ENCODE measurements at places on chromosomes 1 and 21.

GRCh38 chr21:30986965-30987364, 51.3 kb downstream of the KRTAP19-8 start:
- DNase-seq = no peak

DNA sequence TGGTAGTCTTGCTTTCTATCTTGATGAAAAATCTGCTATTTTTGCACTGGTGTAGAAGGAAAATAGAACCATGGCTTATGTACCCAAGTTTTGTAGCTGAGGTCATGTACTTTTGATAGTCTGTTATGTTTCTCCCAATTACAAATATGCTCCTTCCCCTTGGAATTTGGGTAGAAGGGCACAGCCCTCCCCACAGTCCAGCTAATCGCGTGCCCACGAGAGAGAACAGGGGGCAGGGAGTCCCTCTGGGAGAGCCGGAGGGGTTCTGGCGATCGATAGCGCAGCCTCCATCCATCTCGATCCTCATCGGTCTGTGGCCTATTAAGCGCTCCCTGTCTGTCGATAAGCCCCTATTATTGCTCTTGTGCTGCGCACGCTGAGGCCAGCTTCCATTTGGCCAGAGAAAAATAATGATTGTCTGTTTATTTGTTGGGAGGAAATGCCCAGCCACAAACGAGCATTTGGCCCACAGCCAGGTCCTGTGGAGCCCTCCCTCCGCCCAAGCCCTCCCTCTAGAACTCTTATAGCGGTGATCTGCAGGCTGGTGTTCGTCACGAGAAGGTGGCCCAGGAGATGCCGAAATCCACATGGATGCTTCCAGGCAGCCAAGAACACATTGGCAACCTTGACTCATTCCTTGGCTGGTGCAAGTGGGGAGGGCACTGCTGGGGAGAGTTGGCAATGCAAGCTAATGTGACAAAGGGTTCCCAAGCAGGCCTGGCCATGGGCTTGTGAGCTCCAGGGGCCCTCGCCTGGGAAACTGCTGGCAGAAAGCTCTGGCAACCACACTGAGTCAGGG, 134.7 kb upstream of the TNR start:
- no peak for DNase-seq

DNA sequence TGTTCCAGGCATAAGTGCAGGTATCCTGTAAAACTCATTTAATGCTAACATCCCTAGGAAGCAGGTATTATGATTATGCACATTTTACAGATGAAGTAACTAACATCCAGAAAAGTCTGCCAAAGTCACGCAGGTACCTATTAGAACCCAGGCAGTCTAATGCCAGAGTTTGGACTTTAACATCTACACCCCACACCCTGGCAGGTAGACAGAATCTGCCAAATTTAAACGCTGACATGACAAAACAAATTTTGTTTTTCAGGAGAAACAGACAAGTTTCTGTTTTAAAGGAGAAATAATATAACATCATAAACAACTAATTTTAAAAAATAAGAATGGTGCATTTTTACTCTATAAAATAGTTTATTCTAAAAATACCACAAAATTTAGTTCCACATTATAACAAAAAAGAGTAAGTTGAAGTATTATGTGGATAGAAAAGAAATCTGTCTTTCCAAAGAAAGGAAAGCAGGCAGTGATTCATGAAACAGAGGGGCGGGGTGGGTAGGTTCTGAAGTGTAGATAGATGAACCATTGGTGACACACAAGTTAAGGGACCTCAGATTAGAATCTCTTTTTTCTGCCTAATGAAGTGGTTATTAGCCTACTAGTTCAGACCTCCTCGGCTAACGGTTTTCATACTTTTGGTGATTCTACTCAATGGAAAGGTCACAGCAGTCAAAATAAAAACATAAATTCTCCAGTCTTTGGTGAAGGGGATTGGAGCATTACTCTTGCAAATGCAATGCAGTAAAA, 1.7 kb downstream of the ASPM start:
- DNase-seq = no peak

DNA sequence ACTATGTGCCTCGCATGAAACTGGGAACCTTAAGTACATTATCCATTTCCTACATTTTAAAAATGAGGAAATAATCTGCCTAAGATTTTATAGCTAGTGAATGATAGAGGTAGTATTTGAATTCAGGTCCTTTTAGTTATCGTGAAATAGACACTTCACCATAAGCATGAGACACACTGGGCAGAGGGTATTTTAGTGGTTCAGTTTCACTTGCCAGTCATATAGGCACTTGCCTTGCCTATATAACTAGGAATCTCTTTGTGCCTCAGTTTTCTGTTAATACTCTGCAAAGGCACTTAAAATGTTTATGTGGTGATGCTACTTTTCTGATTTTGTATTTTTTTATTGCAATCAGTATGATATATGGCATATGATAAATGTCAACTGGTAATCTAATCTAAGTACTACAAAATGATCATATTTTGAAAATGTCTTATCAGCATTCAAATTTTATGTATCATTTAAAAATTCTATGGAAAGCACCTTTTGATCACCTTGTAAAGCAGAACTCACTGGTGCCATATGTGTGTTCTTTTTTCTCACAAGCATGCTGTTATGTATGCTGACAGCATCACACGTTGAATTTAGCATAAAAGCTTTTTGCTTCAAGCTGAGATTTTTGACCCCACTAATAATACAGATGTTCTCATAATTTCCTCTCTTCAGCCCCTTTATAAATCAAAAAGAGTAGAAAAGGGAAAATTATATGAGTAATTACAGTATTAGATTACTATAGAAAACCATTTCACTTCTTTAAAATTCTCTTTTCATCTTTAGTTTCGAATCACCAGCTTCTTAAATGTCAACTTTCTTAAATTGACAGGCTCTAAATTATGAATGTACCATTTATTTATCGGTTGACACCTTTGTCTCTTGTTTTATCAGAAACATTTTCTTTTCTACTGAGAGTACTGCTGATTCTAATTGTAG, 52.6 kb downstream of the RPS6KC1 start:
- no peak for DNase-seq

DNA sequence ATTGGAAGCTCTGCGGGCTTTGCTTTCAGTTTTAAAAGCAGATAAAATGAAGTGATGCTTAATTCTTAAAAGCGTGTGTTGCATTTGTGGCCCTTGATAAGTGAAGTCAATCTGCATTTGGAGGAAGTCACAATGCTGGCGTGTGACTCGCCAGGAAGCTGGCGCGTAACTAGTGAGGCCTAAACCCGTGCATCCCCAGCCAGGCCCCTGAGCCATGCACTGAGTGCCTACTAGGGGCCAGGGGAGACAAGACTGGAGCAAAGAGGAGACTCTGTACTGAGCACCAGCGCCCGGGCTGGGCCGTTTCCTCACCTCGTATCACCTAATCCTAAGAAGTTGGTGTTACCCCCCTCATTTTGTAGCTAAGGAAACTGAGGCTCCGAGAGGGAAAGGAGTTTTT, 4.6 kb upstream of the DDOST start:
- DNase-seq = no peak

DNA sequence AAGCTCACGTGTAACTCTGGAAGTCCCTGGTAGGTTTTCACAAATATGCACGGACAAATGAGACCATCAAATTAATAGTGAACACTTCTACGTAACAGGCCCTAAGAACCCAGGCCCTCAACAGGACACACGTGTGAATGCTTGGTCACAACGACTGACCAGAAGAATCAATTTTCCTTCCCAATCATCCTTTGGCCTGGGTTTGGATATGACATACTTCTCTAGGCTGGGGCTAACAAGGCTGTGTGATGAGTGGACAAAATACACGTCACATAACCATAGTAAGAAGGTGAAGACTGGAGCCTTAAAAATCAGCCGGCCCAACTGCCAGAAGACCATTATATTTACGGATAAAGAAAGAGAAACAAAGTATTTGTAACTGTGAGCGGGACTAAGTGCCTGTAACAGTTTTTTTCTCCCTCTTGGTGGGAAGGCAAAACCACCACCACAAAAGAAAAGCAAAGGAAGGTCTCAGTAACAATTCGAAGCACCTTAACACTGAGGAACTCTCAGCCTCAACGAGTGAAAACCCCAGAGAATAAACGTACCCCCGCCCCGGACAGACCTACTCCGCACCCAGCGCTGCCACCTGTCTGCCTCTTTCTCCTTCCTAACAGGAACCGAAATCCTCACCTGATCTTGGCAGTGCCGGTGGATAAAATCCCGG, 450 bp downstream of the SDE2 start:
- no peak for DNase-seq

DNA sequence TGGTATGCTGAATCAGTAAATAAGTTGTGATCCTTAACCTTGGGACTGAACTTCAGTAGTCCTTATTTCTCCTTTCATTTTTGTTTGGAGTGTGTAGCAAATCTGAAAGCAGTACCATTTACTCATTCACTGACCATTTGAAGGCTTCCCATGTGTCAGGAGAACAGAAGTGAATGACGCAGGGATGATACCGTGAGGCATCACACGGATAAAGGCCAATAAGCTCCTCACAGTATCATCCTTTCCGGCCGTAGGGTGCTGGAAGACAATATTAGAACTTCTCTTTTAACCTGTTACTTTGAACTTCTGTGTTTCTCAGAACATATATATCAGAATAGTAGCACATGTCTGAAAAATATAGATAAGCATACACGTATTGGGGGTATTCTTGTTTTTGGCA, 21.3 kb downstream of the BACH1 start:
- DNase-seq = no peak

DNA sequence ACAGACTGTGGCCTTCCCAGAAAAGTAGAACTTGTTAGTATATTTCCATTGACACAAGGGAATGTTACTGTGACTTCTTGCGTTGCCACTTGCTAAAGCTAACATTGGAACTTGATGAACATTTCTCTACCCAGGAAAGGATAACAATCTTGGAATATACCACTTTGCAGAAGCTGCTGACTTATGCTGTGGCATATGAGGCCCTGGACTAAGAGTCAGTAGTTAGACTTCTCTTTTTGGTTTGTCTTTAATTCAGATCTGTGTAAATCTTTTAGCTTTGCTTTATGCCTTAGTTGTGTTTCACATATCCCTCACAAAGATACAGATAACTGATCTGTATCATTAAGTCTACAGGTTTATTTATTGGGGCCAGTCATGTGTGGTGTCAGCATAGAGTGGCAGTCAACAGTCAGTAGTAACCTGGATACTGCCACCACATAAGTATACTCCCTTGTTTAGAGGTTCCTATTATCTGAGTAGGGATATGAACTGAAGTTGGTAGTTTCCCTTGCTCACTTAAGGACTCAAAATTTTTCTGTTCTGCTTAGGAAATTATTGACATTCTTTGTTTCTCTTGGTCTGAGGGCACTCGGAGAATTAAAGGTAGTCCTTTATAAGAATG, 14.7 kb downstream of the RNF2 start:
- no peak for DNase-seq

DNA sequence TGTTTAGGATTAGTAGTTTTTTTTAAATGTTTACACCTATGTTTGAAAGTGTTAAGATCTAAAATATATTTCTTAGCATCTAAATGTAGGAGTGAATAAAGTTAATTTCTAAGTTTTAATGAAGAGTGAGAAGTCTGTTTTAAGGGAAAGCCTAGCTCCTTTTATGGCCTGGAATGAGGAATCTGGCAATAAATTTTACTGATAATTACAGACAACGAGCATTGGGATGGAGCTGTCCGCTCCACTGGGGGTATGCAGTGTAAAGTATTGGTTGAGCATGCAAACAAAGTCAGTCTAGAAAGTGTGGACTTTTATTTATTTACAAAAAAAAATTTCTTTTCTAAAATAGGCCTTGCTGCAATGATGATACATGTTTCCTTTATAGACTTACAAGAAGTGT, 19.0 kb downstream of the CLIC6 start:
- no peak for DNase-seq

DNA sequence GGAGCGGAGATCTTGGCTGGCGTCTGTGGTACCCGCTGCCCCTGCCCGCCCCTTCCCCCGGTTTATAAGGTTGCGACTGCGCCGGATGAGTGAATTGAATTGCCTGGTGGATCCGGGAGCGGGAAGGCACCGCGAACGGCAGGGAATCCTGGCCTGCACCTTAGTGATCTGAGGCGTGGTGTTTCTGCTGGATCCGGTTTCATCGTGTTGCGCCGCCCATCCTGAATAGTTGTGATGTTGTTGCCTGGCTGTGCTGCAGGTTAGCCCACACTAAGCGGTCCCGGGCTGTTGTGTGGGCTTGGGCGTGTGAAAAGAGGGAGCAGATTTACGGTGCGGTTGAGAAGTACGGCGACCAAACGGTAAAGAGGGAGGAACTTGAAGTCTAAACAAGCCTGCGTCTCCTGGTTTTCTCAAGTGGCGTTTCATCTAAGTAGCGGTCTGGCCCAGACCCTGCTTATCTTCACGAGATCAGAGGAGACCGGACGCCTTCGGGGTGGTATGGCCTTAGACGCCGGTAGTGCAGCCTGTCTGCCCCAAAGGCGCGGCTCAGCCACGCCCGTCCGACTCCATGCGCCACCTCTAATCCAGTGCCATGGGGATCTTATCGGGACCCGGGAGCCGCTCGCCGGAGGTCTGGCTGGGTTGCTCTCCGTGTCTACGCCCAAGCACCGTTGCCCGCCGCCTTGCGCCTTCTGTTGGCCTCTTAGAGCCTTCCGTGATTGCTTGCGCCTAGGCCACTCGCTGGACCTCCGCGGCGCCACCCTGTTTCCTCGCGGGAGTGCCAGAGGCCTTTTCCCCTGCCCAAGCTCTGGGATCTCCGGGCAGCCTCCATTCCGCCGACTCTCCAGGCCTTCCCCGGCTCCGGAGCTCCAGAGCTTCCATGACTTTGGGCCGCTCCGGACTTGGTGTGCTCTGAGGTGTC, 87.5 kb upstream of the RHOU start:
- DNase-seq = no peak

DNA sequence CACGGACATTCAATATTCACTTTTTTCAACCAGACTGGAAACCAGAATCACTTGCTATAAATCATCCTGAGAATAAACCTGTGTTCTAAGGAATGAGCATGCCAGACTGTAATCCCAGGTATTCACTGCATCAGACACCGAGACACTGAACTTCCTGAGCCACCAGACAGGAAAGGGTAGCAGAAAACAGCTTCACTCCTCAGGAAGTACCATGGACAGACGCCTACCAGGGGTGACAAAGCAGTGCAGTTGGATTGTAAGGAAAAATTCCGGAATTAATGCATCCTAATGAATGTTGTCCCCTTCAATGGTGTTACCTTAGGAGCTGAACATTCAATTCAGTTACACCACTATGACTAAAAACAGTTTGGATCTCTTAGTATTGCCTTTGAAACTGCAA, 156.1 kb downstream of the PIGK start:
- no peak for DNase-seq

- DNase-seq = no peak
Measured at GRCh38 chr1:220901881-220902280, 22.6 kb downstream of the HLX start.

- no peak for DNase-seq
Measured at GRCh38 chr1:24751833-24752232, 6.6 kb downstream of the CLIC4 start.

Measured in stimulated activated CD4-positive, alpha-beta T cell treated with anti-CD3 and anti-CD28 coated beads, Interleukin-4, amount 100 ng/mL, for 24 hours (primary cell).